ENCODE measurements at places on chromosomes 5 and 9. TPM values are rescaled to one million over a fixed set of nuclear protein-coding genes. Genes with fewer than 3 reads are reported as not detected.

PCDHGB3 gene
- 2.3 TPM for total RNA-seq

MED10 gene
- total RNA-seq: 13.1 TPM

HAPLN1 gene
- total RNA-seq: not detected

RLN2 gene
- total RNA-seq: 0.46 TPM

TMEFF1 gene
- total RNA-seq: not detected

BNC2 gene
- total RNA-seq: 0.56 TPM

TNFSF8 gene
- 0.84 TPM for total RNA-seq

PFN3 gene
- not detected for total RNA-seq

TIMD4 gene
- total RNA-seq: not detected
